HAP-1 (cell line): ENCODE measurements at places on chromosomes 11 and 22.

- no peak for DNase-seq
These were observed 65.8 kb upstream of the MS4A8 start for GRCh38 chr11:60633645-60634044.

DNA sequence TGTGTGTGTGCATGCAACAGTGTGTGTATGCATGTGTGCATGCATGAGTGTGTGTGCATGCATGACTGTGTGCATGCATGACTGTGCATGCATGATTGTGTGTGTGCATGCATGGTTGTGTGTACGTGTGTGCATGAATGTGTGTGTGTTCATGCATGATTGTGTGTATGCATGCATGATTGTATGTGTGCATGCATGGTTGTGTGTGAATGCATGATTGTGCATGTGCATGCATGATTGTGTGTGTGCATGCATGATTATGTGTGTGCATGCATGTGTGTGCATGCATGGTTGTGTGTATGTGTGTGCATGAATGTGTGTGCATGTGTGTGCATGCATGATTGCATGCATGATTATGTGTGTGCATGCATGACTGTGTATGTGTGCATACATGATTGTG, 1052.0 kb downstream of the TBC1D22A start:
- no peak for DNase-seq

GRCh38 chr11:100922121-100922520, 207.5 kb downstream of the PGR start:
- no peak for DNase-seq

DNA sequence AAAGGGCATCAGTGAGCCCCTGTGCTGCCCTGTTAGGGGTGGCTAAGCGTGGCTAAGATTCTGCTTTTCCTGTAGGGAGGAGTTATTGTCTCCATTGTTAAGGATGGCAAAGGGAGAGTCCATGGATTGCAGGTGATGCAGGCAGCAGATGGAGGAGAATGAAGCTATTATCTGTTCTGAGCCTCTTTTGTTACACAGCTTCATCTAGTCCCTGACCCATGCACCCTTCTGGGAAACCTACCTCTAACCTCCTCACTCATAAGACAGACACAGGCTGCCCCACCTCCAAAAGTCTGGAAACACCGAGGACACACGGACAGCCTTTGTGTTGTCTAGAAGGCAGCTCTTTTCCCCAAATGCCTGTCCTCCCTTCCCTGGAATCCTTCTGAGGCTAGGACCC, 13.7 kb downstream of the SMIM38 start:
- DNase-seq: no peak

- no peak for DNase-seq
These were observed 377.0 kb downstream of the DDX10 start for GRCh38 chr11:109041876-109042275.

DNA sequence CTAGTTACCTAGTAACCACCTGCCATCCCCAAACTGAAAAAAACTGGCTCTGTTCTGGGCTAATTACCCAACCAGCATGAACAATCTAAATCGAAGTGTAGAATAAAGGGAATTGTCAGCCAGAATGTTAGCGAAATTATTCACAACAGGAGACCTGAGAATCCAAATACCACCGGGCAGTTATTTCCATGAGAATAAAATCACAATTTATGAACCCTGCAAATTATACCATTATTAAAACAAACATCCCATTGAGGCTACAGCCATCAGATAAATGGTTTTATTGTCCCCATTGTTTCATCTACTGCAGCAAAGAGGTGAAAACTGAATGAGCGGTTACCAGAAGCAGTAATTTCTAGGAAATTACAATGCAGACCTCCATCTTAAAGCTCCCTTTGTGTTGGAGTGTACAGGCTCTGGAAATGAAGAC, 21.7 kb downstream of the FAM168A start:
- DNase-seq: peak; percentile 78

GRCh38 chr22:47345025-47345424, 582.6 kb downstream of the TBC1D22A start:
- DNase-seq: no peak

DNA sequence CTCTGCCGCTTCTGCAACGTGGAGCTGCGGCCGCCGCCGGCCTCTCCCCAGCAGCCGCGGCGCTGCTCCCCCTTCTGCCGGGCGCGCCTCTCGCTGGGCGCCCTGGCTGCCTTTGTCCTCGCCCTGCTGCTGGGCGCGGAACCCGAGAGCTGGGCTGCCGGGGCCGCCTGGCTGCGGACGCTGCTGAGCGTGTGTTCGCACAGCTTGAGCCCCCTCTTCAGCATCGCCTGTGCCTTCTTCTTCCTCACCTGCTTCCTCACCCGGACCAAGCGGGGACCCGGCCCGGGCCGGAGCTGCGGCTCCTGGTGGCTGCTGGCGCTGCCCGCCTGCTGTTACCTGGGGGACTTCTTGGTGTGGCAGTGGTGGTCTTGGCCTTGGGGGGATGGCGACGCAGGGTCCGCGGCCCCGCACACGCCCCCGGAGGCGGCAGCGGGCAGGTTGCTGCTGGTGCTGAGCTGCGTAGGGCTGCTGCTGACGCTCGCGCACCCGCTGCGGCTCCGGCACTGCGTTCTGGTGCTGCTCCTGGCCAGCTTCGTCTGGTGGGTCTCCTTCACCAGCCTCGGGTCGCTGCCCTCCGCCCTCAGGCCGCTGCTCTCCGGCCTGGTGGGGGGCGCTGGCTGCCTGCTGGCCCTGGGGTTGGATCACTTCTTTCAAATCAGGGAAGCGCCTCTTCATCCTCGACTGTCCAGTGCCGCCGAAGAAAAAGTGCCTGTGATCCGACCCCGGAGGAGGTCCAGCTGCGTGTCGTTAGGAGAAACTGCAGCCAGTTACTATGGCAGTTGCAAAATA, 816 bp downstream of the PDE3B start:
- DNase-seq: peak; percentile 54

DNA sequence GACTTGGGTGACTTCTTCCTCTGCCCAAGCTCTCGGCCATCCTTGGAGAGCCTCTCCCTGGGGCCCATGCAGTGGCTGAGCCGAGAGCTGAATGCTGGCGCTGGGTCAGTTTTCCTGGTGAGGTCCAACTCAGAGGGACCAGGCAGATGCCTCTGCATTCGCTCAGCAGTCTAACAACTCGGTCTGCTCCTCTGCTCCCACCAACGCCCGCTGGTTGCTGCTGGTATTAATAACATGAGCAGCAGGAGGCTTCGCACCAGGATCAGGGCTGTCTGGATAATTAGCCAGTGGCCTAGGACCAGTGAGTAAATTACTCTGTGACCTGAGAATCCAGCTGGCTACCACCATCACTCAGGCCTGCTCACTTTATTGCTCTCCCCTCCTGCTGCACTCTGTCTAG, 77.7 kb upstream of the FAM181B start:
- no peak for DNase-seq

- peak; percentile 74 for DNase-seq
These were observed 2.2 kb downstream of the FXYD2 start for GRCh38 chr11:117822074-117823033.

- no peak for DNase-seq
These were observed 146.3 kb downstream of the WNT7B start for GRCh38 chr22:45830531-45831245.

DNA sequence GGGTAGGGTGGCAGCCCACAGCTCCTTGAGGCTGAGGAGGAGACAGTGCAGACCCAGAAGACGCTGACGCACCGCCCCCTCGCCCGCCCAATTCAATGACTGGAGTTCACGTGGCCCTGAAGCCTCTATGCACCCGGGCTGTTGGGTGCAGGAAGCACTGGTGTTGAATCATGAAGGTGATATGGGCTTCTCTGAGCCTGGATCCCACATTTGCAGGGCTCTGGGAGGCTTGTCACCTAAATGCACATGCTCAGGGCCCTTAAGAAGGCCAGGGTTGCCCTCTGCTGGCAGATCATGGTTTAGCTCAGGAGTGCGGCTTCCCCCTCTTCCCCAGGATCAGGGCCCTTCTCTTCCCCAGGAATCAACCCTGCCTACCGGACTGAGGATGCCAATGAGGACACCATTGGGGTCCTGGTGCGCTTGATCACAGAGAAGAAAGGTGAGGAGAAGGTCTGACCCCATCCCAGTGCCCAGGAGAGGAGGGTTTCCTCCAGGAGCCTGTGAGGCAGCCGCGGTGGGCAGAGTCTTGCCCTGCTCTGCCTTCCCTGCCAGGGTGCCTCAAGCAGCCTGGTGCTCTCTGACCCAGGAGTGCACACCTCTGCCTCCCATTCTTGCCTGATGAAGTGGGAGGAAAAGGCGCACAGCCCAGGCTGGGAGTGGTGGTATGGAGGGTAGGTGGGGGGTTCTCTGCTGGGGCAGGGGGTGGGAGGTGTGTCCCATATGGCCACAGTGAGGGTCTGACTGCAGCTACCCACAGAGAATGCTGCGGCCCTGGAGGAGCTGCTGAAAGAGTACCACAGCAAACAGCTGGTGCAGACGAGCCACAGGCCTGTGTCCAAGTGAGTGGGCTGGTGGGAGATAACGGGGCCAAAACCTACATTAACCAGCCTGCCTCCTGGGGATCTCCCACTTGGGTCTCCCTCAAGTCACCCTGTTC, 17.5 kb downstream of the RELT start:
- peak; percentile 84 for DNase-seq

DNA sequence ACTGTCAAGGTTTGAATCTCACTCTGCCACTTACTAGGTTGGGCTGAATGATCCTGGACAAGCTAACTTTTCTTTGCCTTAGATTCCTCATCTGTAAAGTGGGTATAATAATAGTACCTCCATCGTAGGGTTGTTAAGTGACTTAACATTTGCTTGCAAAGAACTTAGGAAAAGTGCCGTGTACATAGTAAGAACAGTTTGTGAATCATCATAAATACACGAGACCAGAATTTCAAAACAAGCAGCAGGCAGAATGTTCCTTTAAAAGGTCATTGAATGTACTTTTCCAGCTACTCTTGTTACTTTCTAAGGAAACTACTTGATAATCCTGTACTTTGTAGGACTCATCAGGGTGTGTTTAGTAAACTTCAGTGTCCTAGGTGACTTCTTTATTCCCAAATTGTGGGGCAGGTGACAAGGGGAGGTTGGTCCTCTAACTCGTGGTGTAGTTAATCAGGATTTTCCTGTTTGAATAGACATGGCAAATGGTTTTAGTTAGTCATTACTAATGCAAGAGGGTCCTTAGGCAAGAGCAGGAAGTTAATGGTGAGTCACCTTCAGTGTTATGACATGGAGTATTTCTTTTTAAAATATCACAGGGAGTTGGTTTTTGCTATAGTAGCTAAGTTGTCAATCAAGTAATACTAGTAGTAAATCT, 67.9 kb downstream of the YAP1 start:
- DNase-seq: no peak

- no peak for DNase-seq
These were observed 46.5 kb downstream of the NEU3 start for GRCh38 chr11:75035256-75035655.

DNA sequence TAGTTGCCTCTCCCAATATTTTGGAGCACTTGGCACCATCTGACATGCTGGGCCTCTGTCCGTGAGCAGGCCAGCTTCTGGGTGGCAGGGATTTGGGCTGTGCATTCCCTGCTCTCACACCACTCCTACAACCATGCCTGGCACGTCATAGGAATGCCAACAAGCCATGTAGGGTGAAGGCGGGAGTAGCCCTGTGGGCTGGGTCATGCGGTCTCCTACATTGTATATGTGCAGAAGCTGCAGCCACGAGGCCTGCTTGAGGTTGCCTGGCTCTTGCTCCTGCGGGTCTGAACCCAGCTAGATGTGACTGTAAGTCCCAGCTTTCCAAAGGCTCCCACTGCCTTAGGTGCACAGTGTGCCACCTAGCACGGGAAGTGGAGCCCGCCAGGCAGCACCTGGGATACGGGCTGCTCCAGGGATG, 14.5 kb downstream of the MYEOV start:
- no peak for DNase-seq

DNA sequence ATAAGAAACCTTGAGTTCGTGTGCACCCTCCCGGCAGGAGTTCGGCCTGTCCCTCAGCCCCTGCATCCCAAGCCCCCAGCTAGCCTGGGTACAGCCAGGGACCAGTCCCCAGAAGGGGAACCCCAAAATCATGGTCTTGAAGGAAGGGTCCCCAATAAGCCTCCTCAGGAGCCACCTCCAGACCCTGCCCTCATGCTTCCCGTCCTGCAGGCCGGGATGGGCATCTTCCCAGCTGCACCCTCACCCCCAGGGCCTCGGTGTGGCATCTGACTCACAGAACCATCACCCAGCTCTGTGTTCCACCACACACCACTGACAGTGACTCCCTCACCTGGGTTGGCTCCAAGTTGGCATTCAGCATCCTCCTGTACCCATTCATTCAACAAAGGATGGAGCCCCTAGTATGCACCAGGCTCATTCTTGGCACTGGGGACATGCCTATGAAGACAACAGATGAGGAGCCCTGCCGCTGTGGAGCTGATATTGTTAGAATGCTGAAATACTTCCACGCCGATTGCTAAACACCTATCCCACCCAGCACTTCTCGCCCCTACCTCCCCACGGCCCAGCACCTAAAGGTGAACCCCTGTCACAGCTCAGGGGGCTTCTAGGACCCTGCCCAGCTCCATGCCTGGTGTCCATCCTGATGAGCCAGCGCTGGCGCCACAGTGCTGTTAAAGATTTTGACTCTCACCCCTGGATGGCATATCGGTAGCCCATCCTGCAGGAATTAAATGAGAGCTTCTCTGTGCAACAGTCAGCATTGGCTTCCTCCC, 77.8 kb downstream of the BUD13 start:
- no peak for DNase-seq

DNA sequence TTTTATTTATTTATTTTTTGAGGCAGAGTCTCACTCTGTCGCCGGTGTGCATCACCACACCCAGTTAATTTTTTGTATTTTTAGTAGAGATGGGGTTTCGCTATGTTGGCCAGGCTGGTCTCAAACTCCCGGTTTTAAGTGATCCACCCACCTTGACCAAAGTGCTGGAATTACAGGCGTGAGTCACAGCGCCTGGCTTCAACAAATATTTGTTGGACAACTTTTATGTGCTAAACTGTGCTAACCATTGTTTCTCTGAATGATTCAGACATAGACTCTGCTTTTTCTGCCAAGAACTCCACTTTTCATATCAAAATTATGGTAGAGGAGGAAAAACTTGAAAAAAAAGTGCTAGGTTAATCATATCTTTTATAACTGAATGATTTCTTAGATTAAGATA, 36.3 kb downstream of the MMP7 start:
- no peak for DNase-seq

GRCh38 chr22:29511126-29511862, 31.3 kb downstream of the NEFH start:
- DNase-seq: no peak

DNA sequence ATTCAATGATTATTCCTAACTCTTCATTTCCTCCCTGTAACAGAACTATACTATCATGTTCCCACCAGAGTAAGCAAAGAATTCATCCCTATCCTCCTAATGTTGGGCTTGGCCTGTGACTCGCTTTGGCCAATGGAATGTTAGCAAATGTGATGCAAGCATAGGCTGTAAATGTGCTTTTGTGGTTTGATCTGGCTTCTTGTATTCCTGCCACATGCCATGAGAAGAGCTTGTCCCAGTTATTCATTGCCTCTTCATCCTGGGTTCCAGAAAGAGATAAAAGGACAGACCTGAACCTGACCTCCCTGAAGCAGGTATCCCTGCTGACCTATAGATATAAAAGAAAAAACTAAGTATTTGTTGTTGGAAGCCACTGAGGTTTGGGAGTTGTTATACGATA, 51.0 kb downstream of the SYTL2 start:
- no peak for DNase-seq
